Smooth muscle cell of trachea (primary cell): ENCODE measurements at places on chromosomes 5 and 9. TPM values are rescaled to one million over a fixed set of nuclear protein-coding genes. Genes with fewer than 3 reads are reported as not detected.

IL5 gene
- total RNA-seq: not detected in 2 replicates

RPL7A gene
- 2,204 and 2,714 TPM in 2 replicates for total RNA-seq

PFDN1 gene
- total RNA-seq: 62.0 and 76.4 TPM in 2 replicates

SMIM33 gene
- not detected in 2 replicates for total RNA-seq

REEP2 gene
- total RNA-seq: 8.4 and 25.1 TPM in 2 replicates

SYK gene
- total RNA-seq: not detected in 2 replicates

HTR1A gene
- total RNA-seq: not detected in 2 replicates

EIF4EBP3 gene
- total RNA-seq: 1.5 and 3.3 TPM in 2 replicates

FKBP15 gene
- 24.7 and 25.6 TPM in 2 replicates for total RNA-seq

GSN gene
- 461 and 1,128 TPM in 2 replicates for total RNA-seq

MCC gene
- total RNA-seq: 33.5 and 51.3 TPM in 2 replicates

ANKDD1B gene
- 0.29 and 1.3 TPM in 2 replicates for total RNA-seq

MSX2 gene
- 1.9 and 15.9 TPM in 2 replicates for total RNA-seq

ADCY2 gene
- 0.15 and 0.66 TPM in 2 replicates for total RNA-seq

RGS7BP gene
- total RNA-seq: not detected in 2 replicates

PLCXD3 gene
- total RNA-seq: under 0.01 and 0.58 TPM in 2 replicates

GBGT1 gene
- total RNA-seq: 3.1 and 5.6 TPM in 2 replicates

SELENOP gene
- 334 and 703 TPM in 2 replicates for total RNA-seq

CDX1 gene
- total RNA-seq: 0.15 and 0.17 TPM in 2 replicates

NACC2 gene
- 19.9 and 30.3 TPM in 2 replicates for total RNA-seq

VAV2 gene
- 17.5 and 19.4 TPM in 2 replicates for total RNA-seq

OR1Q1 gene
- total RNA-seq: not detected in 2 replicates

ARL14EPL gene
- total RNA-seq: not detected in 2 replicates

COL5A1 gene
- total RNA-seq: 164 and 294 TPM in 2 replicates

ZNF454 gene
- total RNA-seq: 1.6 and 2.5 TPM in 2 replicates

PAPPA gene
- 8.7 and 62.7 TPM in 2 replicates for total RNA-seq

ADAMTS2 gene
- 50.3 and 76.6 TPM in 2 replicates for total RNA-seq

XPA gene
- total RNA-seq: 5.8 and 9.6 TPM in 2 replicates

BARHL1 gene
- not detected in 2 replicates for total RNA-seq

GM2A gene
- 30.3 and 55.6 TPM in 2 replicates for total RNA-seq

GKAP1 gene
- 0.66 and 1.0 TPM in 2 replicates for total RNA-seq

ZNG1E gene
- total RNA-seq: 16.2 and 51.8 TPM in 2 replicates

FOXI1 gene
- not detected in 2 replicates for total RNA-seq

OR1J2 gene
- not detected in 2 replicates for total RNA-seq

CDC25C gene
- total RNA-seq: 0.66 and 13.7 TPM in 2 replicates

RNF183 gene
- not detected in 2 replicates for total RNA-seq

THBS4 gene
- total RNA-seq: 0.87 and 11.9 TPM in 2 replicates

IL13 gene
- total RNA-seq: not detected in 2 replicates

SOWAHA gene
- total RNA-seq: 0.15 and 0.17 TPM in 2 replicates

GRM6 gene
- not detected in 2 replicates for total RNA-seq

POLR3G gene
- total RNA-seq: 6.9 and 11.1 TPM in 2 replicates

TLX3 gene
- not detected in 2 replicates for total RNA-seq

STARD4 gene
- 52.3 and 93.4 TPM in 2 replicates for total RNA-seq

F12 gene
- 0.17 TPM in 1 of 2 replicates, not detected in the other for total RNA-seq

GABRA6 gene
- not detected in 2 replicates for total RNA-seq

SPATA9 gene
- total RNA-seq: 0.29 and 0.33 TPM in 2 replicates

C1QTNF2 gene
- total RNA-seq: 1.2 and 3.2 TPM in 2 replicates

RELL2 gene
- 2.2 and 2.3 TPM in 2 replicates for total RNA-seq

CENPK gene
- 2.8 and 20.9 TPM in 2 replicates for total RNA-seq

SWI5 gene
- 44.3 and 46.5 TPM in 2 replicates for total RNA-seq

MEIKIN gene
- not detected in 2 replicates for total RNA-seq

FBN2 gene
- 12.1 and 78.2 TPM in 2 replicates for total RNA-seq

SAXO1 gene
- total RNA-seq: under 0.01 and 0.17 TPM in 2 replicates
